Stimulated activated CD8-positive, alpha-beta memory T cell treated with anti-CD3 and anti-CD28 coated beads, Interleukin-4, amount 100 ng/mL, for 4 hours (primary cell): ENCODE measurements at places on chromosomes 1 and 21.

GRCh38 chr1:168742386-168742785 lies 13.4 kb upstream of the DPT start:
- DNase-seq = no peak

GRCh38 chr21:33767236-33767635 lies 124.9 kb downstream of the ITSN1 start:
- no peak for DNase-seq

GRCh38 chr21:15054606-15055239 lies 10.1 kb downstream of the NRIP1 start:
- DNase-seq = no peak

- no peak for DNase-seq
These were observed 123.3 kb upstream of the GRIK3 start for GRCh38 chr1:37157634-37158033.

- no peak for DNase-seq
These were observed 10.5 kb upstream of the SRP9 start for GRCh38 chr1:225766967-225767633.

GRCh38 chr21:15183813-15184257 lies 119.0 kb upstream of the NRIP1 start:
- DNase-seq = no peak

DNA sequence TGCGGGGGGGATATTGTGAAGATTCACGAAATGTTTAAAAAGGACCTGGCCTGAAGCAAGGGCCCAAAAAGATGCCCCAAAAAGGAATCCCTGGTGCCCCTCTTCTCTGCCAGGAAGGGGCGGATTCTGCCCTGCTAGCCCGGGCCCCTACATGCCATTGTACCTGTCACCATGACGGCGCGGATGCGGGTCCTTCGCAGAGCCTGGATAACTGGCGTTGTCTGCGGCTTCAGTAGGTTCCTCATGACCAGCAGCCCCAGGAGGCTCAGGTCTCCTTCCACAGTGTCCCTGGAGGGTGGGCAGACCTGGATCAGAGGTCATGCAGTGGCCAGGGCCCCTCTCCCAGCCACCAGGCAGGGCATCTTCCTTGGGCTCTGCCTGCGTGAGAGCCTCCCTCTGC lies 11.2 kb upstream of the MFAP2 start:
- no peak for DNase-seq

- no peak for DNase-seq
These were observed 23.1 kb upstream of the C1orf198 start for GRCh38 chr1:230891413-230891812.

DNA sequence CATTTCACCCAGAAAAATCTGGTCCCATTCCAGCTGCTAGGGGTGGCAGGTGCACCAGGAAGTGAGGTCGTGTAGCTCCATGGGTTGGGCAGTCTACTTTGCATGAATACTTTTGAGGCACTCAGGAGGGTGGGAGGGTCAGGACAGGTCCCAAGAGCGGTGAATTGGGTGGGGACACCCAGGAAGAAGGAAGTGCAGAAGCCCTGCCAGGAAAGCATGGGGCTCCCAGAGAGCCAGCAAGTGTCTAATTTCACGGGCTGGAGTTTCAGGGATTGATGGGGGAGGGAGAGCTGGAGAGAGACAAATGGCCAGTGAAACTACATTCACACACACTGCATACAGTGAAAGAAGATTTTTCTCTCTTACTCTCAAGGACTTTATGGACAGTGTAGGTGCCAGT lies 137.8 kb downstream of the GALNT2 start:
- no peak for DNase-seq

- no peak for DNase-seq
These were observed 292.9 kb downstream of the LTN1 start for GRCh38 chr21:28699596-28700259.

DNA sequence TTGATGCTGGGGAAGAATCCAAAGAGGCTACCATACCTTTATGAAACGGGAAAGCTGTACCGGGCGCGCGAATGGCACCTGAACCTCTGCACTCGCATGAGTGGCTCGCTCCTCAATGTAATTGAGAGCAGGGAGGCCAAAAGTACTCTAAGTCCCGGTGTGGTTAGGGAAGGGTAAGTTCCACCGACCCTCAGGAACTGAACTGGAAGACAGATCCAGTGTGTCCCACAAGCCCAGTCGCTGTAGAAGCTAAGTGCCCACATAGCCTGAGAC lies 1.0 kb downstream of the GATAD2B start:
- DNase-seq = no peak

DNA sequence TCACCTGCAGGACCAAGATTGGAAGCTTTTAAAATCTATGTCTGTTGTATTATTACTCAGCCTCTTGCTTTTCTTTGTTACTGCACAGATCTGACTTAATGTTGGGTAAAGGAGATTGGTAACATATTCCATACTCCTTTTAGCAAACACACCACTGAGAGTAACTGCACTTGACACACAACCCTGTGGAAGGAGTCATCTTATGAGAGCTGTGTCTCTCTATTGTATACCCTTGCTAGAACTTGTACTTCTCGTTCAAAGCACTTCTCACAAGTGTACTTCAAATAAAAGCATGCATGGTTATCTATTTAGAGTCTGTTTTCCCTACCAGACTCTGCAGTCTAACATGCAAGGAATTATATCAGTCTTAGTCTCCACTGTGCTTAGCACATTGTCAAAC lies 813.4 kb downstream of the ADGRL2 start:
- no peak for DNase-seq

GRCh38 chr21:41929248-41929647 lies 24.6 kb downstream of the C2CD2 start:
- no peak for DNase-seq

- no peak for DNase-seq
These were observed 6.2 kb upstream of the PAPPA2 start for GRCh38 chr1:176456795-176457194.

GRCh38 chr1:228038387-228039005 lies 31.7 kb downstream of the WNT3A start:
- DNase-seq = no peak

GRCh38 chr1:183043872-183044854 lies 20.9 kb downstream of the LAMC1 start:
- no peak for DNase-seq

DNA sequence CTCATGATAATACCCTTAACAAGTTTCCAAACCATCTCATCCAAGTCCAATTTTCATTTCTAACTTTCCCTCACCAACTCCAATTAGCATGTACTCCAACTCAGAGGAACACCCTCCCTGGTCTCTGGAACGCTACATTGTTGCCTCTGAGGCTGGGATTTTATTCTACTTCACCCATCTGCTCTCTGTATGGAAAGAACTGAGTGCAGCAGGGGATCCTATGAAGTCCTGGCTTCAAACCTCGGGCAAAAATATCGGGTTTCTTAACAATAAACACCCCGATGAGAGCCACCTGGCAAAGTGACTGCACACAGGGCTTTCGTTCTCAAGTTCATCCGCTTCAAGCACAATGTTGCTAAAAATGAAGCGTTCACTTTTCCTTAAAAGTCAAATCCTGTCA lies 99.6 kb downstream of the CRB1 start:
- no peak for DNase-seq

DNA sequence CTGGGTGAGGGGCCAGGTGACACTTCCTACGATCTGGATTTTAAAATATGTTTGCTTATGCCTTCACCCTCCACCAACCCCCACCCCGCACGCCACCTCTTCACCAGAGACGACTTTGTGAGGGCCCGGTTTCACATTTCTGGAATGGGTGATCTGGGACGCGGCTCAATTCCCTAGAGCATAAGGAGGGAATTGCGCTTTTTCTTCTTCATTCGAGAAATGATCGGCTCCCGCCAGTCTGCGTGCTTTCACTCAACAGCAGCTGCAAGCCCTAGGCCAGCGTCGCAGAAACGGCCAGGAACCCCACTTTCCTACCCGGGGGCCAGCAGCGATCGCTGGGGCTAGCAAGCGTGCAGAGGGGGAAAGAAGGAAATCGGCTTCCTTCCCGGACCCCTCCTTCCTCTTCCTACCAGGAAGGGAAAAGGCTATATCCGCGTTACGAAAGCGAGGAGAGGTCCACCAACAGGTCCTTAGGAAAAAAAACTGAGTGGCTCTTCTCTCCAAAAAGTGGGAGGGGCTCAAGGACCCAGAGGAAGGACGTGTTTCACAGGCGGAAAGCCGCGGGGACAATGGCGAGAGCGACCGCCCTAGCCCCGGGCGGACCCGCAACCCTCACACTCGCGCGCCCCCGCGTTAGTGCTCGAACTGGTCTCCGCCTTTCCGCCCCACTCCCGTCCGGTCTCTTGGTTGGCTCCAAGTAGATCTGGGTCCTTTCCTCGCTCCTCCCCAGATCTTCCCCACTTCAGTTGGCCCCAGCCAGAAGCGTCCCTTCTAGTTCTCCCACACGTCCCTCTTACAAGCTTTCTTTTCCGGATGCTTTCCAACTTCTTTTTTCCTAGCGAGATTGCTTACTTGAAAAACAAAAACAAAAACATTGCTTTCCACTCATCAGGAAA lies 1.1 kb upstream of the ADAMTS1 start:
- DNase-seq = no peak

GRCh38 chr1:211986628-211987254 lies 48.6 kb downstream of the INTS7 start:
- no peak for DNase-seq
